ENCODE measurements at places on chromosomes 5 and 9.

DNA sequence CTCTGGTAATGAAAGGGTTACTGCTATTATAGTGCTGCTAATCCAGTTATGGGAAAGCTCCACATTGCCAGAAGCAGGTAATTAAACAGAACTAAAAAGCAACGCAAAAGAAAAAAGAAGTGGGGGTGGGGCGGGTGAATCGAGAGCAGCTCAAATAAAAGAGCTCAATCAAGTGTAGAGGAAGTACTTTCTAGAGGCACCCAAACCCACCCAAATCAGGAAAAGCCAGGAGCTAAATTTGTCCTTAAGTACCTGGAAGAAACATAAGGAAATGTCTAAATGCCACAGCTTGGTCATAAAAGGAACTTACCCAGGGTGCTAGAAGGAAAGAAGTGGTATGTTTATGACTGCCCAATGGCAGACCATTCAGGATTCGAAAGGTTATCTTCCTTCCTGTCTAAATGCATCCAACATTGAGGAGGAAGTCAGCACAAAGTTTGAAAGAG lies 2.4 kb upstream of the RNF145 start:
- DNase-seq = no peak

GRCh38 chr9:34240006-34240405 lies 61.2 kb downstream of the UBAP1 start:
- DNase-seq = no peak

DNA sequence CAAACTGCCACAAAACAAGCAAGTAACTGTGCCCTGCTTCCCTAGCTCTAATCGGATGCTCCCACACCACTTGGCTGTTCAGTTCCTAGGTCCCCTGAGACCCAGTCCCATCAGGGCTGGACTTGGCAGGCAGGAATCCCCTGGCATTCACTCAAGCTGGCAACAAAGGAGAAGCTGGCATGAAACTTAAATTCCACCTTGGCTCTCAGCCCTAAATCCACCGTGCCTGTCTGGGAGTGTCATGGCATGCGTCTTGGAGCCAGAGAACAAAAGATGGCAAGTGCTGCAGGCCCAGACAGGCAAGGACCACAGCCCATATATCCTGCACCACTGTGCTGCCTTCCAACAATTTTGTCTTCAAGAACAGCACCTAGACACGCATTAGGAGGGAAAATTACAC lies 38.2 kb downstream of the ETF1 start:
- DNase-seq = no peak

GRCh38 chr5:138661291-138661960 lies 86.2 kb upstream of the HSPA9 start:
- no peak for DNase-seq

DNA sequence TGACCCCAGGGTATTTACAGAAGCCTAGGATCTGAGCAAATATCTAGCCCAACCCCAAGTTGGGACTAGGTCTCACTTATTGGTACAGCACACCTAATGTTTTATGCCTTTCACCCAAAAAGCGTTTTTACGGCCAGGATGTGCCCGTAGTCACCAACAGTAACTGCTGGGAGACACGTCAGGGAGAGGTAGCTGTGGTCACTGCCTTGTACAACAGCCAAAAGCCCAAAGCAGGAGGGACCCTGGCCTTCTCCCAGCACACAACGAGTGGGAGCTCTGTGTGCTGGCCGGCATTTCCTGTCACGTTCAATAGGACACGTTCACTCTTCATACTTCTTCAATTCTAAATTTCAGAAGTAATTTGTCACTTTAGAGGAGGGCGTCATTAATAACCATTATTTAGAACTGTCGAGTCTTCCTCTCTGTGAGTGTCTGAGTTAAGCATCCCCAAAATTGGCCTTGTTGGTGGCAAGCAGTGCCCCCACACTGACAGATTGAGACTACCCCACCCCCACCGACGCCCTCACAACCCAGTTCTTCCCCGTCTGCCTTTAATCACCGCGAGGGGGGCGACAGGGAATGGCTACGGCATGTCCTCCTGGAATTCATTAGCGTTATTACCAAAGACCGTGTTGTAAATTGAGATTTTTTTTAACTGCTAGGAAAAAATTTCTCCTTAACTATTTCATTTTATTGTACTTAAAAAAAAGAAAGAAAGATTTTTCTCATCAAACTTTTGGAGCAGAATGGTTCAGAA lies 80.7 kb downstream of the MVB12B start:
- DNase-seq = no peak

- no peak for DNase-seq
These were observed 24.3 kb downstream of the NOTCH1 start for GRCh38 chr9:136521537-136521936.

- DNase-seq = no peak
These were observed at the start of gene HAVCR2 for GRCh38 chr5:157108976-157109375. TSS of gene HAVCR2 (minus strand) at chr5:157109044. CDS start at chr5:157108983, 61 bp downstream.

GRCh38 chr9:130692321-130692720 lies 1.3 kb upstream of the EXOSC2 start:
- no peak for DNase-seq

DNA sequence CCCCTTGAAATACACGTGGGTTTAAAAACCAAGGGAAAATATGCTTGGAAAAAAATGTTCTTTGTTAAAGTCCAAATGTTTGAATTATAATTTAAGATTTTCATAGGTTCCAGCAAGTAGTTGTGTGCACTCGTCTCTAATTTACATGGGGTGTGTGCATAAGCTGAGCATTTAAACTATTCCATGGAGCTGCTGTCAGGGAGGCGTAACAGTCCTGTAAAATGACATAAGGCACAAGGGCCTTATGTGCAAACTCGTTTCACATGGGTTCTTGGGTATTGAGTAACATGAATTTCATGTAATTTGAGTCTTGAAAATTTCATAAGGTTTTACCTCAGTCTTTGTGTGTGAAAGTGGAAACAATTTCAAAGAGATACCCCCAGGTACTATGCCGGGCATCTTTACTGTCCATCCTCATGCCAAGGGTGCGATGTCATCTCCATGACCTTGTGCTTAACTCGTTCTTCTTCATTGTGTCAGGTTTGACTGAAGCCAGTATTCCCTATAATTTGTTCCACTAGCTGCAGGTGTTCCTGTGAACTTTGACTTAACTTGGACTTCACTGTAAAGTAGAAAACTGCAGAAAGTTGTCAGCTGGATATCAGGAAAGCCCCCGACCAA lies 359.3 kb downstream of the SH3GL2 start:
- DNase-seq = no peak

GRCh38 chr5:145180371-145180770 lies 654.8 kb downstream of the PRELID2 start:
- no peak for DNase-seq

DNA sequence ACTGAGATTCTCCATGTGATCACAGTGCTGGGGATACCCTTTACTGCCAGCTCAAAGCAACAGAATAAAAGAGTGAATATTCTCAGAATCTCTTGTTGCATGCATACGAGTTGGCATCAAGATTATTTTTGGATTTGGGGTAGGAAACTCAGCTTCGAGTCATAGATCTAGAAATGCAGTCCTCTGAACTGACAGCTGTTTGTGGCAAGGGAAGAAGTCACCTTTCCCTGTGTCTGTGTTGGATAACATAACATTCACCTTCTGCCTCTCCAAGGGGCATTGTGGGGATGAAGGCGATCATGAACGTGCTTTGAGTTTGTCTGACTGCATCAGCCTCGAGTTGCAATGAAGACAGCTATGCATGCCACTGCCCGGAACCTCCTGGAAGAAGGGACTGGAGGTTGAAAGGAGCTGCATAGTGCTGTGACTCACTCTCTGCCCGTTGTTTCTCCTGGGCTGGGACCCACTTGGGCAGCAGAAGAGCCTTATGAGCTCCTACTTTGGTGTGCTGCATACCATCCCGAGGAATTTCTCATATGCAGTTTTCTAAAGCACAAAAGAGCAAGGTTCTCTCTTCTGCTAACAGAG lies 231.7 kb downstream of the ARHGAP26 start:
- DNase-seq = no peak

DNA sequence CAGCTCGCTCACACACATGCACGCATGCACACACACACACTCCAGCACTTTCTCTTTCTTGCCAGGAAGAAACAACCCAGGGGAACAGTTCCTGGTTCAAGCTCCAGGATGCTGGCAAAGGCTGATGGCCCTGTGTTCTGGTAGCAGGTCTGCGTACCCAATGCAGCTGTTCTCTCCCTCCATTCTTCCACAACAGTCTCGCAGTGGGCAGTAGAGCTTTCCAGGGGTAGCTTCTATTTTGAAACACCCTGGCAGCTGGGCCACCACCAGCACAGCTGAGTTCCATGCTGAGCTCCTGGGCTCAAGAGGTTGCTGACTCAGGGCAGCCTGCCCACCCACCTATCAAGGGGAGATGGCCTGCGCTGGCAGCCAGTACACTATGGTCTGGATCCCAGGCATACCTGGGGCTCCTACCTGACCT lies 4.7 kb downstream of the VDAC1 start:
- no peak for DNase-seq

Data from frontal cortex (tissue), 4 donors.